ENCODE measurements at places on chromosomes 7 and 10.

DNA sequence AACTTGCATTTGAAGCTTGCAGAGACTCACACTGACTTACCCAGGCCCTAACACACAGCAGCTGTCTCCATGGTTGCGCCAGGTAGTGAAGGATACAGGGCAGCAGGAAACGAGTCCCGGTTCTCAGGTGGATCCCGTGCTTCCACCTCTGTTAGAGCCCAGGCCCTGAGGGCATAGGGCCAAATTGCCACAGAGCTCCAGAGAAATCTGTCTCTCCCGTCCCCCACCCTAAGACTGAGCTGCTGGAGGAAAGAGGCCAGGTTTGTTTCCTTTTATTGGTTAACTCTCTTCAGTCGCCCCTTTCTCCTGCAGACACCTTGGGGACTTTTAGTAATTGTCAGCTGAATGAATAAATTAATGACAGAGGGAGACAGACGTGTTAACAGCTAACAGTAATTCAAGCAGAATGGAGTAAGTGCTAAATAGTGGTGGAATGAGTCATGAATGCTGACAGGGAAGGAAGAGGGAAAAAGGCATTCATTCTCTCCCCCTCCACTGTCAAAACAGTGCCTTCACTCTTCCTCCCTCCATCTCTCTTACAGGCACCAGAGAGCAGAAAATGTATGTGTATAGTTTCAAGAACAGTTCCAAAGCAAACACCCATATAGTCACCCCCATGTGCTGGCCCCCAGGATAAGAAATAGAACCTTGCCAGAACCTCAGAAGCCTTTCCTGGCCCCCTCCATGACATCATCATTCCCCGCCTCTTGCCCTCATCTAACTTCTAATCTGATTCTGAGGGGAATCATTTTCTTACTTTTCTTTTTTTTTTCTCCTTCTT lies 16.8 kb upstream of the DLG5 start:
- DNase-seq, result no peak

DNA sequence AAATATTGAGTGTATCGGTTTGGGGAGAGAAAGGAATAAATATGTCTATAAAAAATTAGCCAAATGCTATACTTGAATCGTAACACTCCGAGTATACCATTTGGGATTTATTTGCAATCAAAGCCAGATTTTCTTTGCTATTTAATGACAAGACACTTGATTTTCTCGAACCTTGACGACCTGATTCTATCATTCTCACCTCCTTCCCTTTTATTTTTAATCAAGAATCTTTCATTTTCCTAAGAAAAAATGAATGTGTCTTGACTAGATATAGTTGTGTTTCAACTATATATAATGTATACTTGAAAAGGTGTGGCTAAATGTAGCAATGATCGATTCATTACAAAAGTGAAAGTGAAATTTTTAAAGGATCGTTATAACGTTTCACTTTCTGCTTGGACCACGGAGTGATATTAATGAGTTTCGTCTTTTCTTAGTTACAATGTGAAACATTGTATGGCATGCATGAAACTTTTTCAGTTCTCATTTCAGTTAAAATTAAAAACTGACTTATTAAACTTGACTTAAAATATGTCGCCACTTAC lies 562 bp downstream of the NUB1 start:
- no peak for DNase-seq

DNA sequence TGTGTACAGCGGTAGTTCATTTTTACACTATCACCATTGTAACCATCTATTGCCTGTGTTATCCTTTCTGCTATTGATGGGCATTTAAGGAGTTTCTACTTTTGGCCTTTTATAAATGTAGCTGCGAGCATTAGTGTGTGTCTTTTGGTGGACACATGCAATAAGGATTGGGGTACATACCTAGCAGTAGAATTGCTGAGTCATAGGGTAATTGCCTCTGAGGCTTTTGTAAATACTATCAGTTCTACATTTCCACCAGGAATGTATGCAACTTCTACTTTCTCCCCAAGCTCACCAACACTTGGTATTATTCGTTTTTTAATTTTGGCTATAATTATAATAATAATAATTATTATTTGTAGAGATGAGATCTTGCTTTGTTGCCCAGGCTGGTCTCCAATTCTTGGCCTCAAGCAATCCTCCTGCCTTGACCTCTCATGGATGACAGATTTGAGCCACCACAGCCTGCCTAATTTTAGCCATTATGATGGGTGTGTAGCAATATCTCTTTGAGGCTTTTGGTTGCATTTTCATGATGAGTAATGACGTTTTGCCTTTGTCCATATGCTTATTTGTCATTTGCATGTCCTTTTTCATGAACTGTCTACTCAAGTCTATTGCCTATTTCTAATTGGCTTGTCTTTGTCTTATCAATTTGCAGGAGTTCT lies 277.0 kb downstream of the ACTR3B start:
- no peak for DNase-seq

DNA sequence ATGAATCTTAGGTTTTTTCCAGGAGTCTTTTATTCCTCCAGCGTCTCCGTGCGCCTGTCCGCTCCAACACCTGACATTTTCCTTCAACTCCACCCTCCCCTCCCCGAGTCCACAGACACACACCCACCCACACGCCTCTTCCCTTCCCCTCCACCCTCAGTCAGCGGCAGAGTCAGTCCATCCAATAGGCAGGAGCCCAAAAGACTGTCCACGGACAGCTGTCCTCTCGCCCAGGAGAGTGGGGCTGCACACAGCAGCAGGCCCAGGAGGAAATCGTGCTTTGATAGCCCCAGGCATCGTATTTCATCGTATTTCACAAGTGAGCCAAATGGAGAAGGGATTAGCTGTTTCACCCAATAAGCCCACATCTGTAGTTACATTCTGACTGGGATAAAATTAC lies 285.1 kb downstream of the ZEB1 start:
- DNase-seq, result no peak

DNA sequence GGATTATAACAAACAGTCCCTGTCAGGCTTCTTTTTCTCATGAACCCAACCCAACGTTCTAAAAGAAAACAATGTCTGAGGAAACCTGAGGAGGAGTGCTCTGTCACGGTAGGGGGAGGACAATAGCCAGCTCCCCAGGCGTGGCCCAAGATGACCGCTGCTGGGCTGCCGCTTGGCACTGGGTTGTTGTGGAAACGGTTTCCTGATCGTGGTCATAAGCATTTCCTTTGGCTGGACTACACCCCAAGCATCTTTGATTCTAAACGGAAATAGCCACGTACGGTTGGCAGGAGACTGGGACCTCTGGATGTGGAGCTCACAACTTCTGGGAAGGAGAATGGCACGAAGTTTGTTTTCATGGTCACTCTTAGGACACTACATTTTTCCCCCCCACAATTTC lies 30.4 kb upstream of the DMBT1 start:
- DNase-seq, result no peak
